ENCODE measurements at places on chromosomes 4 and X.
A peak's percentile ranks its signal among the peaks of the same experiment; 100 is the strongest.

DNA sequence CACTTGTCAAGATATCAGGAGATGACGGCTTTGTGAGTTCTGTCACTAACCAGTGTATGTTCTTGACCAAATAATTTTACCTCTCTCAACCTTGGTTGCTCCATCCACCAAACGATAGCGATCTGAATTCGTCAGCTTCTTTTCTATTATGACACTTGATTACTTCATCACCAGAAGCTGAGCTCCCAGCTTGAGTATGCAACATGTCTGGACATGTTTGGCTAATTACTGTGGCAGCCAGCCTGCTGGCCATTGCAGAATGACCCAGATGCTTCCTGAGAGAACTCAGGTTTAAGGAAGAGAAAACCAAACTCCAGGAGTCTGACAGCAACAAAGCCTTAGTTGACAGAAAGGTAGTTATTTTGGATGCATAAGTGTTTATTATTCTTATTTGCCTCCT, 46.4 kb upstream of the PARM1 start:
- no peak for DNase-seq

- DNase-seq = no peak
Observed at GRCh38 chrX:135435933-135436332, 14.2 kb downstream of the SMIM10L2A start.

- no peak for DNase-seq
Observed at GRCh38 chr4:97498875-97499274, 644.4 kb downstream of the STPG2 start.

DNA sequence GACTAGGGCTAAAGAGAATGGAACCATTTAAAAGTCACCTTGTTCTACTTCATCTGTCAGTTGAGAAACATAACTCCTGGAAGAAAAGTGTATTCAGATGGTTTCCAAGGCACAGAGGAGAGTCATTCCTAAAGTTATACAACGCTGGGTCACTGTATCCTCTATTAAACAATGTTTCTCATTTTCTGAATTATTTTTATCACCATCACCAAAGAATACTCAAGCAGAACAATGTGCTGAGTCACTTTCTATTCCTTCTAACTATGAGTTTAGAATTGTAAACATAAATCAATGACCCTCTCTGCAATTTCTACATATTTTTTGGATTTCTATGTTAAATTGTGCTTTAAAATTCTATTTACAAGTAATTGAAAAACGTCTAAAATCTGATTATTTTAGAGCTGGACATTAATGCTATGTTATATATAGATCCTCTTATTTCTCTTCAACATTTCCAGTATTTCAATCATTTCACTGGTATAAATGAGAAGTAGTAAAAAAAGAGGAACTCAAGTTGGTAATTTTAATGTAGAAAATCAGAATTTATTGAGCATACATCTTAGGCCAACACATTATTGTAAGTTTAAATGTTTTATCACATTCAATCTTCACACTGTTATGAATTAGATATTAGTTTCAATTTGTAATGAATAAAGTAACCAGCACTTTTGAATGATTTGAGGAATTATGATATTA, 7.5 kb downstream of the DTHD1 start:
- DNase-seq = no peak

- no peak for DNase-seq
Observed at GRCh38 chrX:8144925-8145324, 26.1 kb downstream of the VCX2 start.

- no peak for DNase-seq
Observed at GRCh38 chrX:21778236-21778635, 20.3 kb upstream of the SMPX start.

GRCh38 chr4:54065282-54066087, 1.1 kb upstream of the CHIC2 start:
- no peak for DNase-seq

- DNase-seq = no peak
Observed at GRCh38 chr4:70801265-70801809, 38.4 kb downstream of the GRSF1 start.

DNA sequence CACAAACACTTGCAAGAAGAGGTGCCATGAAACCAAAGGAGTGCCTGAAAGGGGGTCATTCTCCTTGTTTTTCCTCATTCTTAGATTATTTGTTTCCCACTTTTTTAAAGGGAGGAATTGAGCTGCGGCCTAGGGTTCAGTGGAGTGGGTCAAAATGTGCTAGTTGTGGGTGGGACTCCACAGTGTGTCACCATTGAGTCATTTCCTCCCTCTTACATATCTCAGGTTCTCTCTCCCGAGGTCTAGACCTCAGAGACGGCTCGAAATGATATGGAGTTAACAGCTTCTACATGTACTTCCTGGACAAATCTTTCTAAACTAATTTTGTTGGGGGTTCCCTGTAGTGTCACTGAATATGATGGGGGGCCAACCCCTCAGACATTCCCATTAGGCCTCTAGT, 328.4 kb upstream of the SPANXN1 start:
- DNase-seq = no peak

- DNase-seq = no peak
Observed at GRCh38 chr4:137967480-137968190, 274.5 kb downstream of the SLC7A11 start.

DNA sequence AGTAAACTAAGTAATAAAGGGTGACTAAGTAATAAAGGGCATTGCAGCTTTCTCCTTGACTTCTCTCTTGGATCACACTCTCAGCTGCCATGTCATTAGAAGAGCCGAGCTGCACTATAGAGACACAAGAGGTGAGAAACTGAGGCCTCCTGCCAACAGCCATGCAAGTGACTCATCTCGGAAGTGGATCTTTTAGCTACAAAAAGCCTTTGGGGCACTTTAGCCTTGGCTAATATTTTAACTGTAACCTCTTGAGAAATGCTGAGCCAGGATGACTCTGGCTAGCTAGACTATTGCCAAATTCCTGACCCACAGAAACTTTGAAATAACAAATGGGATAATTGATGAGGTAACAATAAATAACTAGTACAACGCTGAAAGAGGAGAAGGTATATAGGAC, 1.5 kb upstream of the NEIL3 start:
- no peak for DNase-seq

GRCh38 chrX:1443496-1444075, 9.1 kb downstream of the ASMTL start:
- DNase-seq = no peak

DNA sequence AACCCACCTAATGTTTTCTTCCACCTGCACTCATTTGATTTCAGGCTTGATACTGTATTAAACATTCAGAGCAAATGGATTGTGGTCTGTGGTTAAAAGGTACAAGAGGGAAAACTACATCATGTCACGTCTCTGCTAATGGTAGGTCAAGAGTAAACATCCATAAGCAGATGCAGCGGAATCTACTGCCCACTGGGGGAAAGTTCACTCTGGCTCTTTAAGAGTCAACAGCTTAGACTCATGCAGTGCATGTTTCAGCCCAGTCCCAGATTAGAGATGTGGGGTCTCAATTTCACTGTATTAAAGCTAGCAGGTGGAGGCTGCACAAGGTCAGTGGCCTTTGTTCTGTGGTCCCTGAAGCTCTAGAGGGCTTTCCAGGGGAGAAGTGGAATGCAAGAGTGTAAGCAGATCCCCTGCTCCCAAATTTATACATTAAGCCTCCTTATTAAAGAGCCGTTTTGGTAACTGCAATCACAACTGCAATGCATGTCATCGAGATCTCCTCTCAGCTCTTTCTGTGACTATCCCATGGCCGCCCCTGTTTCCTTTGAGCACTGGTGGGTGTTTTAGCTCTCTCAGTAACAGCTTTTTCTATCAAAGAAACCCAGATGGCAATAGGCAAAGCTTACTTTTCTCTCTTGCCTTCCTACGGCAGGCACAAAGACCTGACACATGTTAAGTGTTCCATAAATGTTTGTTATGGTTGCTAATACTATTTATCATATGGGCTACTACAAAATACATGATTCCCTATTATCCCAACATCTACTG, 53.4 kb downstream of the LDB2 start:
- DNase-seq = no peak

DNA sequence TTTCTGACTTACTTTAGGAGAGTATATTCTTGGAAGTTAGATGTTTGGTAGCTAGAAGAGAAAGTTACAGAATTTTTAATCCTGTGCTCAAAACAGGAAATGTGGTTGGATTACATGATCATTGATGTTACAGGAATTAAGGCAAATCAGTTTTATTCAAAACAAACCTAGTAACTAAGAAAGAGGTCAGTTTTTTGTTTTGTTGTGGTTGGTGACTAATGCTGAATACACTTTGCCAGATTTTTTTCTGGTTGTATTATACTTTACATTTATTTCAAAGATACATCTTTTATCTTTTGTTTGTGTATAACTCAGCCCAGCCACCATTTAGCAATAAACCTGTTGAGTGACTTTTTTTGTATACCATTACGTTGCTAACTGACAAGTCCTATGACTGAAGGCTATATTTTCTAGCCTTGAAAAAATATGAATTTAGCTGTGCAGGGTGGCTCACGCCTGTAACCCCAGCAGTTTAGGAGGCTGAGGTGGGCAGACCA, 116.7 kb downstream of the KLHL8 start:
- no peak for DNase-seq

GRCh38 chrX:134551376-134552048, 91.5 kb downstream of the HPRT1 start:
- no peak for DNase-seq

DNA sequence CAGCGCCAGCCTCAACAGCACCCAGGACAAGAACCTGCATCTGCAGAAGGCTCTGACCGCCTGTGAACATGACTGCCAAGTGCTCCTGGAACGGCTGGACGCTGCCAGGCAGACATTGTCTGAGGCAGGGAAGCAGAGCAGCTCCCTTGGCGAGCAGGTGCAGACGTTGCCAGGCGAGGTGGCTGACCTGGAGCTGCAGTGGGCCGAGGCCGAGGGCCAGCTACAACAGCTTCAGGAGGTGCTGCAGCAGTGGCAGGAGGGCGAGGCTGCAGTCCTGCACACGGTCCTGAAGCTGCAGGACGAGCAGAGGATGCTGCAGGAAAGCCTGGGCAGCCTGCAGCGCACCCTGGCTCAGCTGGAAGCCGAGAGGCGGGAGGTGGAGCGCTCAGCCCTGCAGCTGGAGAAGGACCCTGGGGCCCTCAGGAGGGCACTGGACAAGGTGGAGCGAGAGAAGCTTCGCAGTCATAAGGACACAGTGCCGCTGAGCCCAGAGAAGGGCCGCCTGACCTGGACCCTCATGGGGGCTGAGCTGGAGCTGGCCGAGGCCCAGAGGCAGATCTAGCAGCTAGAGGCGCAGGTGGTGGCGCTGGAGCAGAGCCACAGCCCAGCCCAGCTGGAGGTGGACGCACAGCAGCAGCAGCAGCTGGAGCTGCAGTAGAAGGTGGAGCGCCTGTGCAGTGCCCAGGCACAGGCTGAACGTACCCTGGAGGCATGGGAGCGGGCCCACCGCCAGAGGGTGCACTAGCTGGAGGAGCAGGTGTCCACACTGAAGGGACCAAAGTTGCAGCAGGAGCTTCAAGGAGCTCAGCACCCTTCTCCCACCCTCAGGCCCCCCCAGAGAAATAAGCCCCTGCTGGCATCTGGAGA, 16.4 kb downstream of the SMIM10L2A start:
- DNase-seq = no peak

GRCh38 chr4:186827534-186827897, 103.9 kb upstream of the FAT1 start:
- DNase-seq = no peak

- no peak for DNase-seq
Observed at GRCh38 chr4:144504883-144505282, 141.1 kb upstream of the HHIP start.

- DNase-seq = no peak
Observed at GRCh38 chr4:5618051-5618960, 90.1 kb downstream of the EVC2 start.

- no peak for DNase-seq
Observed at GRCh38 chr4:141548791-141549190, 87.6 kb upstream of the IL15 start.

GRCh38 chrX:55169782-55170181, 50.4 kb upstream of the PAGE5 start:
- DNase-seq = no peak

DNA sequence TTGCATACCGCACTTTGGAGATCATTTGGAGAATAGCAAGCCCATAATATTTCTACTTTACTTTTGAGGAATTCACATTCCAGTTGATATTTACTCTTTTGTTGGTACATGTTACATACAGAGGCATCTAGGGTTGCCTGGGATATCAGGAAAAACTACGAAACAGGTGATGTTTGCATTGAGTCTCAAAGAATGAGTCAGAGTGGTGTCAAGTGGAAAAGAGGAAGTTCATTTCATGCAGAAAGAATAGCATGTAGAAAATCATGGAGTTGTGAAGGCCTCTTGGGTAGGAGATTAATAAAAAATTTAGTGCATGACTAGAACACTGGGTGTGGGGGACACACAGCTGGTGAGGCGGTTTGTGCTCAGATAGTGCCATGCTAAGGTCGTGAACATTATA, 33.5 kb upstream of the ELOVL6 start:
- no peak for DNase-seq

GRCh38 chrX:20973038-20973437, 401.2 kb upstream of the CNKSR2 start:
- no peak for DNase-seq

DNA sequence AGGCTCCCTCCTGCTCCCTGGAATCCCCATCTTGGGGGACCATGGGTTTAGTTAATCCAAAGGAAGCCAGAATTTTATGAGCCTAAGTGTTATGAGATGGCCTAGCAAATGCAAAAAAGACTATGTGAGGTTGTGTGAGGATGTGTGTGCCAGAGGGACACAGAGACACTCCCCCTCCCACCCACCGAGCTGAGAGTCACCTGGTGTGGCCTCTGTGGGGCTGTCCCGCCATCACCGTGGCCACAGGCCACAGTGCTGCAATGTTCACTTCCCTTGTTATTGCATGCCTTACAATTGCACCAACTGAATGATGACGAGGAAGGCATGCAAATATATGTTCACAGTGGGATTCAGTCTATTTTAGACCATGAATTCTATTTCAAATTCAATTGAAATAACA, 601 bp upstream of the FGFBP2 start:
- peak; percentile 21 for DNase-seq

Data from central memory CD8-positive, alpha-beta T cell (primary cell).